Activated CD4-positive, alpha-beta T cell treated with anti-CD3 and anti-CD28 coated beads, Interleukin-2, amount 50 U/mL, for 1 hour (primary cell): ENCODE measurements at places on chromosomes 13 and 19.

GRCh38 chr13:87877477-87877876, 206.3 kb downstream of the SLITRK5 start:
- no peak for DNase-seq

DNA sequence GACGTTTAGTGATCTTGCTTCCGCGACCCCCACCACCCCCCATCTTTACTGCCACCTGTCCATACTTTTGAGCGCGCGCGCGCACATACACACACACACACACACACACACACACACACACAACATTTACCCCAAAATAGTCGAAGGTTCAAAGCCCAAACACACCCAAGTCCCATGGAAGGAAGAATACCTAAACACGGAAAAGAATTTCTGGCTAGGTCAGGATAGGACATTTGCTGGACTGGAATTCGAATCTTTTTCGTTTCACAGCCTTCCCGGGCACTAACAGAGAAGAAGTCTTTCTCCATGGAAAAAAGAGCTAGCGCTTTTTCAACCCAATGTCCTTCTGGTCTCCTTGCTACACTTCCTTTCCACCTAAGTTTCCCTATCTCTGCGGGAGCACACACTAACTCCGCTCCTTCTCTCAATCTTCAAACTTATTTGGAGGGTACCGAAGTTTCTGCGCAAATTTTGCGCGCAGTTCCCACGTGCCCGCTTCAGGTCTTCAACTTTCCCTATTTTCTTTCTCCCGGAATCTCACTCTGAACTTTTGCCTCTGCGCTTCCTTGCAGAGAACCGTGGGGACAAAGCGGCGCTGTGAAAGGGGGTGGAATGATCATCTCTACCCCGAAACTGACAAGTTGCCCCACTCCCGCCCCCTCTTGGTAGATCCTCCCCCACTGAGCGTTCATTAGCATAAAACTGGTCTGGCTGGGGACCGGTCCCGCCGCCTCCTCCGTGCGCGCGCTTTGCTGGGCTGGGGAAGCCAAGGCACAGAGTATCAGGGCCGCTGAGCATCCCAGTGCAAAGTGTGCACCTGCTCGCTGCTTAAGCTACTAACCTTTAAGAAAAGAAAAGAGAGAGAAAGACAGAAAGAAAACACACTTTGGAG, 2.7 kb downstream of the DACH1 start:
- DNase-seq = no peak

GRCh38 chr13:112767506-112768471, 78.0 kb downstream of the ATP11A start:
- no peak for DNase-seq

DNA sequence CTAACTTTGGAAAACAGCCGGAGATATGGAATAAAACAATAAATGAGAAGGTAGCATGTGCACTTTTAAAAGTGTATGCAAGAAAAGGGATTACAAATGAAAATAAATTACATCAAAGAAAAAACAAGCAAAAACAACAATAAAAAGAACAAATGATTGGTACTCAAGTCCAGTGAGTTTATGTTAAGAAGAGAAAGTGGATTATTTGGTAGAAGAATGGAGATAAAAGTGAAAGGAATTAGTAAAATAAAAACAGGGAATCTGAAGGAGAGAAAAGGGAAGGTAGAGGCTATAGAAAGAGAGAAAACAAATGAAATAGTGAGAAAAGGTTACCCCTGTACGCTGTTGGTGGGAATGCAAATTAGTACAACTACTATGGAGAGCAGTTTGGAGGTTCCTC, 28.6 kb upstream of the KLF12 start:
- no peak for DNase-seq

GRCh38 chr19:55088543-55089341, 13.1 kb downstream of the EPS8L1 start:
- peak; percentile 81 for DNase-seq

GRCh38 chr13:84121456-84121855, 239.2 kb upstream of the SLITRK1 start:
- DNase-seq = no peak

GRCh38 chr13:23467048-23467931, 33.8 kb upstream of the SACS start:
- no peak for DNase-seq

DNA sequence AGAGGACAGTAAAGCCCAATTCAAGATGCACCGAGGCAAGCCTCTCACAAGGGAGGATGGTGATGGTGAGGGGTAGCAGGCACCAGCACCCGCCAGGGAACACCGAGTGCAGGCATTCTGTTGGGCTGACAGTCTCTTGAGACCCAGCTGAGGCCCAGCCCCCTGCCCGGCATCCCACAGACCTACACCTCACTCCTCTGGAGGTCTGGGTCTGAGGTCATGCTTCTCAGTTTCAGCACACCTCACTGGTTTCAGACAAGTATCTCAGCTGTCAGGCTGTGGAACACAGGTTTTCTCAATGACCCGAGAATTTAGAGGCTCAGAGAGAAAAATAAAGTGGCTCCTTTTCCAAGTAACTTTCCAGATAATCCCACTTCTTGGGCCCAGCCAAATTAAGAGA, 27.7 kb upstream of the EPHX3 start:
- DNase-seq = no peak

DNA sequence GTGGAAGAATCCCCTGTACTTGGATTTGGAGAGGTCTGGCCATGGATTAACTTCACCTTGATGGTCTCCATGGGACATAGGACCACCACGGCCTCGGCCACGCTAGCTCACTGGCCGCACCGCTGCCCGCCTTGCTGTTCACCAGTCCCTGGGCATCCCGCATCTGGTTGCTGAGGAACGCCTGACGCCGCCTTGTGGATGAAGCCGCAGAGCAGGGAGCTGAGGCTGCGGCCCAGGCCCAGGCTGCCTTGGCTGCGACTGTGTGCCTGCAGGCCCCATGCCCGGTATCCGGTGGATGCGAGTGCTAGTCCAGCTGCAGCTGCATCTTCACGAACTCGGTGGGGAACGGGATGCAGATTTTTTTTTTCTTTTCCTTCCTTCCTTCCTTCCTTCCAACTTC, 1407.1 kb downstream of the UQCRFS1 start:
- DNase-seq = no peak

- no peak for DNase-seq
Observed at GRCh38 chr19:5588906-5589676, 21.3 kb upstream of the TINCR start.

GRCh38 chr19:948842-949496, 23.1 kb downstream of the ARID3A start:
- no peak for DNase-seq

DNA sequence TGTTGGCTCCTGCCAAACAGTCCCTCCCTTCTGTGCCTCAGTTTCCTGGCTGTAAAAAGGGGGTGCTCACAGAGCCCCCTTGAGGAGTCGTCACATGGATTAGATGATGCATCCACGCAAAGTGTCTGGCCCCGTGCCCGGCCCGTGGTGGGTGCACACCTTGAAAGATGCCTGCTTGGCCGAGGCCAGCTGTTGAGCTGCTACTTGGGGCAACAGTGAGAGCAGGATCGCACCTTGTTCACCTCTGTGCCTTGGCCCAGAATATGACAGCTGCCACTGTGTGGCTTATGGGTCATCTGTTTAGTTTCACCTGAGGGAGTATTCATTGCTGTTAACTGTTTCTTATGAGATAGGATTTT, 17.7 kb downstream of the CRTC1 start:
- no peak for DNase-seq

- no peak for DNase-seq
Observed at GRCh38 chr13:48403913-48404312, 9.0 kb downstream of the LPAR6 start.

DNA sequence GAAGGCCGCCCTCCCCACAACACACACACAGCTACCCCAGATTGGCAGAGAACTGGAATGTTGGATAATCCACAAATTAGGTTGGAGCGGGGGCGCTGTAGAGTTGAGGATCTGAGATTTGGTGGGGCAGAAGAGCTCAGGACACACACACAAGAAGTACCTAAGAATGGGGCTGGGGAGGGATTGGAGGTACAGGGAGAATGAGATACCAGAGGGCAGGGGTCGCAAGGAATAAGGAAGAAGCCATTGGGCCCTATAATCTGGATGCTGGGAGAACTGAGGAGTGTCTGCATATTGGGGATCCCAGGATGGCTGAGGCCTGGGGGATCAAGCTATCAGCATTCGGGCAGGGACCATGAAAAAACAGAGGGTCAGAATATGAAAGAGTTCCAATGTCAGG, 11.5 kb downstream of the SYT3 start:
- DNase-seq = no peak
